ENCODE measurements at places on chromosomes 7 and 10. TPM values are rescaled to one million over a fixed set of nuclear protein-coding genes. Genes with fewer than 3 reads are reported as not detected.

- no peak for DNase-seq
Observed at GRCh38 chr10:22437620-22438588, 92.6 kb downstream of the SPAG6 start.

- no peak for DNase-seq
Observed at GRCh38 chr7:103391976-103392375, 44.5 kb downstream of the PSMC2 start.

- no peak for DNase-seq
Observed at GRCh38 chr10:71769279-71769823, 4.0 kb downstream of the VSIR start.

DNA sequence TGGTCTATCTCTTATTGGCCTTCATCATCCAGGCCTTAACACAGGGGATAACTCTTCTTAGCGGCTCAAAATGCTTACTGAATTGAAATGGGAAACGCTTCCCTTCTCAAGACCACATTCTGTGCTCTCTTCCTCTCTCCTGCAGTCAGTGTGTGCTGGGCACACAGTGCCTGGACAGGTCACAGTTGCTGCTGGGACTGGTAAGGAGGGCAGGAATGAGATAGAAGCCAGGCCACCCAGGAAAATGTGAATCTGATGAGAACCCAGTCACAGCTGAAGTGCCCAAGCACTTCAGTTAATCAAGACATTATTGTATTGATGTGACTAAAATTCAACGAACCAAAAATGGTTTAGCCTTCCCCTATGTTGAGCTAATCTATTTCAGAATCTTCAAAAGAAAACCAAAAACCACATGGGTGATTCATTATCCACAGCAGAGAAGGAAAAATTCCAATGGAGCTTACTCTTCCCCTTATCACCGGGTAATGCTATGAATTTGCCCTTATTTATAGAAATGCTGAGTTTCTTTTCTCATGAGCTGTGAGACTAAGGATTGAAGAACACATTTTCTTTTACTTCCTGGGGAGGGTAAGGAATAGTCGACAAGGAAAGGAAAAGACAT lies 41.2 kb upstream of the PLPP4 start:
- DNase-seq: no peak

GRCh38 chr7:20282959-20283358 lies 47.7 kb upstream of the ITGB8 start:
- DNase-seq: no peak

DNA sequence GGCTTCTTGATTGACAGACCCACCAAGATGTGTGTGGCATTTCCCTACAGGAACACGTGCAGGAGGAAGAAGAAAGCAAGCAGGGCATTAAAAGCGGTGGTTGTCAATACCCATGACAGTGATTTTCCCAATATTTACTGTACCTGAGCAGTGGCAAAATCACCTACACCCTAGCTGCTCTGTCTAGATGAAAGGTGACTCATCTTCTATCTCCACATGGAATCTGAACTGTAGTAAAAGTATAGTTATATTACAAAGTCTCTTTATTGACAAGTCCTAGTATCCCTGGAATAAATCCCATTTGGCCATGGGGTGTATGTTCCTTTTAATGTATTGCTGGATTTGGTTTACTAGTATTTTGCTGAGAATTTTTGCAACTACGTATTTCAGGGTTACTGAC lies 458.8 kb upstream of the SORCS1 start:
- DNase-seq: no peak

DNA sequence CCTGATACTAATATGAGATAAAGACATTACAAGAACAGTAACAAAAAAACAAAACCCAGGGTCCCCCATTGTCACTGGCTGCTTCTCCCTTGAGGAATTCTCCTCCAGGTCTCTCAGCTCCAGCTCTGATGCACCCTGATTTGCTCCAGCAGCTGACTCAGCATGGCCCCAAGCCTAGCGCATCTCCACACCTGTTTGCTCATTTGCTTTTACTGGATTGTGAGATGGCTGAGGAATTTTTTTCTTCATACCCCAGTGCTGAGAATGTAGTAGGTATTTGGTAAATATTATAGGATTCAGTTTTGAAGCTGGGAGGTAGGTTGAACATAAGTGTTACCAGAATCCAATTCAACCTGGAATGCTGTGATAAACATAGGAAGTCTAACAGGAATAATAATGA lies 171.9 kb downstream of the PKD1L1 start:
- DNase-seq: no peak

DNA sequence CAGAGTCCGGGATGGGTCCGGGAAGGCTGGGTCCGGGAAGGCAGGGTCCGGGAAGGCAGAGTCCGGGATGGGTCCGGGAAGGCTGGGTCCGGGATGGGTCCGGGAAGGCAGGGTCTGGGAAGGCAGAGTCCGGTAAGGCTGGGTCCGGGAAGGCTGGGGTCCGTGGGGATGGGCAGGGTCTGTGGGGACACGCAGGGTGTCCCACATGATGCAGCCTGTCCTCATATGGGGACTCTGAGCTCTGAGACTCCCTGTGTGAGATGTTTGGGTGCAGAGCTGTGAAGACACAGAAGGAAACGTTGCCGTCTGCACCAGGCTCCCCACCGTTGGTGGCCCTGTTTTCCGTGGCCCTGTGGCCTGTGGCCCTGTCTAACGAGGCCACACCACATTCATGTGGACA lies 45.7 kb upstream of the ADGRA1 start:
- no peak for DNase-seq

GRCh38 chr7:16356301-16356958 lies 64.9 kb downstream of the CRPPA start:
- no peak for DNase-seq

- DNase-seq: no peak
Observed at GRCh38 chr10:104957178-104957841, 316.2 kb downstream of the SORCS3 start.

DNA sequence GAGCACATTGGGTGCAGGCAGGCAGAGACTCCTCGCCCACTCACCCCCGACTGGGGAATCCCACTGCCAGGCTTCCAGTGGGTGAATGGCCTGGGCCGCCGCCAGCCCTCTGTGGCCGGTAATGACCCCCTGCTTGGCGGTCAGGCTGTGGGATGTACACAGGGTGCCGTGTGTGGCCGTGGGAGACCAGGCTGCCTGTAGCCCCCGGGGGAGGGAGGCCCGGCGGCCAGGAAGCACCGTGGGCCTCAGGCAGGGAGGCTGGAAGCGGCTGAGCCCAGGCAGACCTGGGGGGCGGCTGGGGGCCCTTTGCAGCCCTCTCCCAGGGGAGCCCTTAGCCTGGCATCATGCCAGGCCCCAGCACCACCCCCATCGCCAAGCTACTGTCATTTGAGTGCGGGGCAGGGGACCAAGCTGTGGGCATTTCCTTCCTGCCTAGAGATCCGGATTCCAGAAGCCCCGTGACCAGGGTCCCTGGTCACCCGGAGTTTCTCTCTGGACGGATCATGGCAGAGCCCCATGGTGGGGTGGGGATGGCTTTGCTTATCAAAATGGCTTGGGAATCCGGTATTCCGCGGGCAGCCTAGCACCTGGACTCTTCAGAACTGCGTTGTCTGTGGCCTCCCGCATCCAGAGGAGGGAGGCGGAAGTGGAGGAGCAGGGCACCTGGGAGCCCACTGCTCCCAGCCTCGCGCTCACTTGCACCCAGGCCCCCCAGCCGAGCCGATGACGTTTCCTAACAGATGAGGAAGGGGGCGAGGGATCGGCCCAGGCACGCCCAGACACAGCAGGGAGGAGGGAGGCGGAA lies 1.1 kb downstream of the TTYH3 start:
- DNase-seq: peak; percentile 24

- DNase-seq: no peak
Observed at GRCh38 chr10:106816318-106817085, 348.0 kb downstream of the SORCS1 start.

GRCh38 chr10:100826031-100826651 lies 80.8 kb downstream of the PAX2 start:
- no peak for DNase-seq

DNA sequence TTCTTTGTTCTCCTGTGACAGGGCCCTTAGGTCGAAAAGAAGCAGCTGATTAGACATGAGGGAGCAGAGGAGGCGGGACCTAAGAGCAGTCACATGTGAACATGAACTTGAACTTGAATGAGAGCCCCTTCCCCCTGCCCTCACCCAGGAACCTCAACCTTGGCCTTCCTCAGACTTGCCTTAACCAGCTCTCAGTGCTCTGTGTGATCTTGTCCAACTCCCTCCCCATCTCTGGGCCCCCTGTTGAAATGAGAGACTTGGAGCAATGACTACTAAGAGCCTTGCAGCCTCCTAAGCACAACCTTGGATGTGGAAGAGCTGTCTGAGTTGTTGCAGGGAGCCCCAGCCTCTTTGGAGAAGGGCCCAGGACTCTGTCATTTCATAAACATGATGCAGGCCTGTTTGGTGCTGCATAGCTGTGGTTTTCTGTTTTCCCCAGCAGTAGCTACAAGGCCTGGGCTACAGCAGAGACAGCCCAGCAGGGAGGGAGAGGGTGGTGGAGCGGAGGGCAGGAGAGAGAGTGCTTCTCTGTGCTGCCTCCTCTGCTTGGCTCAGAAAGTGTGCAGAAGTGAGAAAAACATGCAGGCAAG lies 123.9 kb upstream of the ZMIZ1 start:
- no peak for DNase-seq

GRCh38 chr10:129459762-129460539 lies 7.1 kb upstream of the MGMT start:
- DNase-seq: no peak

DNA sequence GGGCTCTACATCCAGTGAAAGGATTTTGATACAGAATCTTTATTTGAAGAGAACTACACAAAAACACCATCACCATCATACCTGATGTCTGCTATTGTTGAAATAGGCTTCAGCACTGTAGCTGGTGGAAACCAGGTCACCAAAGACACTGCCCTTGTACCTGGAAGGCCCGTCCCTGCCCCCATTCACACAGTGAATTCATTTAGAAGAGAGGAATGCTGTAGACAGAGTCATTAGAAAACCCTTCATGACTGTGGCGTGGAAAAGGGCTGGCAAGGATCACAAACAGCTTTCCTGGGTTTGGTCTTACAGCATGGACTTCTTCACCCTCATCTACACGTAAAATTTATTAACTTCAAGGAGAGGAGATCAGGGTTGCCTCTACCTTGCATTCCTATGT lies 202.0 kb upstream of the NRP1 start:
- no peak for DNase-seq

GRCh38 chr7:70267381-70268120 lies 669.3 kb downstream of the AUTS2 start:
- no peak for DNase-seq

DNA sequence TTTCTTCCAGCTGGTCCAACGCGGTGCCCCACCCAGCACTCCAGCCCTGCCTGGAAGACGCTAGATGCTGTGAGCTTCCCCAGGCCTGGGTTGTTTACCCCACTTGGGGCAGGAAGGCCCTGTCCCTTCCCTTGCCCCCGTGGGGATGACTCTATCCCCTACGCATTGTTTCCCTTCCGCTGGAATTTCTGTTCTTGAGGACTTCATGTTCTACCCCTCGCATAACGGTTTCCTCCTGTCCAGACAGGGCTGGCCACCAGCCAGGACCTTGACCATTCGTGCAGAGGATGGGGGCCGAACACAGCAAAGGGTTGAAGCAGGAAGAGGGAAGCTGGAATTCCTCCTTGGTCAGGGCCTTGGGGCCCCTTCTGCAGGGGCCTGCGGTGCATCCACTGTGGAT lies 14.7 kb upstream of the SERPINE1 start:
- DNase-seq: no peak

DNA sequence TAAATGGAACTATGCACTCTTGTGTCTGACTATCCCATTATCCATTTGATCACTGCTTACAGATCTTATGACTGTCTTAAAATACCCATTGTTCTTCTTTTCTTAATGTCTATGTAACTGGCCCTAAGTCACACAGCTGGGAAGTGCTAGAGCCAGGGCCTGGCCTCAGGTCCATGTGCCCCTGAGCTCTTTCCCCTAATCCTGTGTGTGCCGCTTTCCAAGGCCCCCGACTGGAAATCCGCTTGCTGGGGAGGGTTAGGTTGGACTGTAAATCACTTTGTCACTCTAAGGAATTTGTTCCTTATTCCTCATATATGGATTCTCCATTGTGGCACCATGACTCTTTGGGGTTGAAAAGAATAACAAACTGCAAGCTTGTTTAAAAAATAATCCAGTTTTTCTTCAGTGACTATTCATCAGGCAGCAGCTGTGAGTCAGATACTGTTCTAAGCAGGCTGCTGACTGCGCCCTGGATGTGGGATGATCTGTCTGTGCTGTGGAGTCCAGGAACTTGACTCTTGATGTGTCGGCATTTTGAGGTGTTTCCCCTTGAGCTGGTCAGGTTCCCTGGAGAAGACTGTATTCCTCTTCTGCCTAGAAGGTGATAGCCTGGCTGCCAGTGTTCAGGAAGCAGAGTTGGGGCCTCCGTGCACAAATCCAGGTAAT lies 236.3 kb downstream of the SDK1 start:
- no peak for DNase-seq

DNA sequence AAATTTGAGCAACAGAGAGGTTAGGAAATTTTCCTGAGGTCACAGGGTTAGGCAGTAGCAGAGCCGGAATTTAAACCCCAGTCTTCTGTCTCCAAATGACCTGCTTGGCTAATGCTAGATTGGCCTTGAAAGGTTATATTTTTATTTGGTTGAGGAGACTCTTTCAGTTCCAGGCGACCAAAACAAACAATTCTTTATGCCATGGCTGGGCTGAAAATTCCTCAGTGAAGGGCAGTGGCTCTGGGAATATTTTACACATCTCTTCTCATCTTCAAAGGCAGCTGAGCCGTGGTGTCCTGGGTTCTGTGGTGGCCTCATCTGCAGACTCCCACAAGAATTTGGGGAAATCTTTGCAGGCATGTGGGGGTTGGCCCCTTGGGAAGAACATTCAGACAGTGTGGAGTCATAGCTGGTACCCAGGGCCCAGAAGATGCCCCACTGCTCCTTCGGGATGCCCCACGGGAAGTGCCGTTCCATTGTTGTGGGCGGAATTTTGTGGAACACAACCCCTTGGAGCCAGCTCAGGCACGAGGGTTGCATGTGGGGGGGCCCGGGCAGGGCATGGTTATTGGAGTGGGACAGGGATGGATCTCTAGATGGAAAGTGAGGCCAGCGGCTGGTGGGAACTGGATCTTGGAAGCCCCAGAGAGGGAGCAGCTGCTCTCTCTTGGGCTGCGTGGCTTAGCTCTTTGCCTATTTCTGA lies 33.2 kb downstream of the RPS24 start:
- DNase-seq: no peak

- DNase-seq: no peak
Observed at GRCh38 chr7:46812101-46812675, 769.7 kb downstream of the TNS3 start.

- DNase-seq: peak; percentile 74
Observed at GRCh38 chr7:87220026-87220733, 648 bp upstream of the TMEM243 start.

CUZD1 gene
- total RNA-seq: 3.0 TPM

LRIT1 gene
- not detected for total RNA-seq

TMEM254 gene
- 10.8 TPM for total RNA-seq

GRM3 gene
- total RNA-seq: not detected

PSTK gene
- 4.5 TPM for total RNA-seq

LLCFC1 gene
- not detected for total RNA-seq

PDE1C gene
- total RNA-seq: not detected

ZNF853 gene
- total RNA-seq: 0.42 TPM

TRIM50 gene
- total RNA-seq: not detected

CHAT gene
- 0.54 TPM for total RNA-seq

TRIM73 gene
- total RNA-seq: 5.7 TPM

HOXA2 gene
- total RNA-seq: not detected

SFTPD gene
- total RNA-seq: not detected

MINDY4 gene
- 0.96 TPM for total RNA-seq

AGAP9 gene
- total RNA-seq: 9.5 TPM

FGFBP3 gene
- 2.5 TPM for total RNA-seq

BMPER gene
- not detected for total RNA-seq

Data from activated T-helper 1 cell treated with anti-CD3 and anti-CD28 coated beads, Interleukin-12 subunit alpha, Interleukin-12 subunit beta, Interleukin-2, Interleukin-4 antibody, amounts not matched to agents 30 ng/mL and 10 ng/mL and 1 ng/mL, durations not matched to agents 14 hours and 24 hours and 36 hours (primary cell).